ENCODE measurements at places on chromosomes 13 and 19.

GRCh38 chr13:93577105-93577504, 350.5 kb downstream of the GPC6 start:
- no peak for DNase-seq
- H3K27ac ChIP-seq, result no peak overlapping the region
- no peaks in the 10 kb centered on the region for H3K27me3 ChIP-seq
- no peaks in the 10 kb centered on the region for H3K4me1 ChIP-seq
- H3K4me3 ChIP-seq, result no peak overlapping the region

GRCh38 chr13:113500530-113501265, 10.2 kb upstream of the DCUN1D2 start:
- H3K36me3 ChIP-seq, result peaks cover 93% of the 10 kb centered on the region
- no peaks in the 10 kb centered on the region for H3K27me3 ChIP-seq
- DNase-seq, result no peak
- H3K4me1 ChIP-seq, result peaks cover 5% of the 10 kb centered on the region

GRCh38 chr19:2609389-2610116, 92.9 kb downstream of the GNG7 start:
- no peak for DNase-seq
- no peaks in the 10 kb centered on the region for H3K36me3 ChIP-seq
- no peaks in the 10 kb centered on the region for H3K4me1 ChIP-seq
- H3K4me3 ChIP-seq, result no peak overlapping the region
- H3K27me3 ChIP-seq, result peaks cover 11% of the 10 kb centered on the region

DNA sequence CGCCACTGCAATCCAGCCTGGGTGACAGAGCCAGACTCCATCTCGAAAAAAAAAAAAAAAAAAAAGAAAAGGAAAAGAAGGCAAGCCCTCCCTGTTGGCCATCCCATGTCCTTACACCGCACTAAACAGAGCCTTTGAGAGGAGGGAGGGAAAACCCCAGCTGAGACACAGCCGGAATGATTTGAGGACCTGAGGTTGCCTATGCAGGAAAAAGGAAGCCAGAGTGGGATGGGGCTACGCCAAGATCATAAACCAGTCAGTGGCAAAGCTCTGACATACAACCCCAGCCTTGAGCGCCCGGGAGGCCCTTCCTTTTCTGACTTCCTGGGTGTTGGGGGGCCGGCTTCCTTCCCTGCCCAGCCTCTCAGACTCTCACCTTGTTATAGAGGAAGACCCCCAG, 12.5 kb upstream of the CHERP start:
- H3K4me3 ChIP-seq, result no peak overlapping the region
- H3K4me1 ChIP-seq, result peaks cover 5% of the 10 kb centered on the region
- no peak for DNase-seq
- H3K27ac ChIP-seq, result no peak overlapping the region

DNA sequence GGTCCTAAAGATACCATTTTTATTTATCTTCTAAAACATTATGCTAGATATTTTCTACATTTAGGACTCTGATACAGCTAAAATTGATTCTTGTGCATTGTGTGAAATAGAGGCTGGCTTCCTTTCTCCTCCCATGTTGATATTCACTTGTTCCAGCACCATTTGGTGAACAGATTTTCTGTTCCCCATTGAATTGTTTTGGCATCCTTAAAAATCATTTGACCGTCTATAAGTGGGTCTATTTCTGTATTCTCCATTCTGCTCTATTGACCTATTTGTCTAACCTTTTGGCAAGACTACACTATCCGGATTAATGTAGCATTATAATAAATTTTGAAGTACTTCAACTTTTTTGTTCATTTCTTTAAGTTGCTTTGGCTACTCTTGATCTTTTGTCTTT, 2689.2 kb downstream of the PCDH9 start:
- no peak overlapping the region for H3K27ac ChIP-seq
- H3K27me3 ChIP-seq, result no peaks in the 10 kb centered on the region
- H3K36me3 ChIP-seq, result no peaks in the 10 kb centered on the region
- peaks cover 21% of the 10 kb centered on the region for H3K4me1 ChIP-seq
- H3K4me3 ChIP-seq, result no peak overlapping the region

GRCh38 chr13:46168341-46168740, 13.6 kb downstream of the LCP1 start:
- no peak overlapping the region for H3K4me3 ChIP-seq
- no peak overlapping the region for H3K27ac ChIP-seq
- H3K4me1 ChIP-seq, result no peaks in the 10 kb centered on the region
- peaks cover 81% of the 10 kb centered on the region for H3K27me3 ChIP-seq

DNA sequence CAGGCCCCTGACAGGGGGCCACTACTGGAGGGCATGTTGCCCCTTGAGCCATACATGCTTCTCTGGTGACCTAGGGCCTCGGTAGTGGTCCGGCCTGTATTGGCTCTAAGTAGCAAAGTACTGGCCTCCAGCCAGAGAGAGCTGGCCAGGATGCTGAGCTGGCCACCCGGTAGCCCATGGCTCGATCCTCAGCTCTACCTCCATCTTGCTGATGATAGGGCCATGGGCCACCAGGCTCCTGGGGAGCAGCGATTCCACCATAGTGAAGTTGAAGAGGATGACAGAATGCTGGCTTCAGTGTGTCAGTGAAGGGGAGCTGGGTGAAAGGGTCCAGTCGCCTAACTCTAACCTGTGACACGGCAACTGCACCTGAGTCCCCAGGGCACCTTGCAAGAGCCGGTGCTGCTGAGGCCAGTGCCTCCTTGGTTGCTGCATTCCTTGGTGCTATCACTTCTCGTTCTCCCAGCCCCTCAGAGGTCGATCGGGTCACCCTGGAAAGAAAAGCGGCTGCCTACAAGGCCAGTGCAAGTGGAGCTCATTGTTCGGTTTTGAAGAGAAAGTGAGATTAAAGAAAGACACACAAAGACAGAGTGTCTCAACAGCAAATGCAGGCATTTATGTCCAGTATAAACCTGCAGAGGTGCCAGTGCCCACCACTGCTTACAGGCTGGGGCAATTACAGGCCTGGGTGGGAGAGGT, 5.0 kb downstream of the FPR3 start:
- no peaks in the 10 kb centered on the region for H3K27me3 ChIP-seq
- H3K4me3 ChIP-seq, result peak overlapping the region; percentile 2
- H3K27ac ChIP-seq, result peak overlapping the region; percentile 43
- H3K36me3 ChIP-seq, result no peaks in the 10 kb centered on the region
- no peak for DNase-seq

- peaks cover 5% of the 10 kb centered on the region for H3K4me1 ChIP-seq
- H3K27me3 ChIP-seq, result no peaks in the 10 kb centered on the region
- H3K27ac ChIP-seq, result no peak overlapping the region
- DNase-seq, result no peak
- no peak overlapping the region for H3K4me3 ChIP-seq
- no peaks in the 10 kb centered on the region for H3K36me3 ChIP-seq
Observed at GRCh38 chr13:99662678-99663077, 161.4 kb downstream of the TM9SF2 start.

Measured in MCF 10A (cell line).